ENCODE measurements at places on chromosomes 4 and X.
A peak's percentile ranks its signal among the peaks of the same experiment; 100 is the strongest.

DNA sequence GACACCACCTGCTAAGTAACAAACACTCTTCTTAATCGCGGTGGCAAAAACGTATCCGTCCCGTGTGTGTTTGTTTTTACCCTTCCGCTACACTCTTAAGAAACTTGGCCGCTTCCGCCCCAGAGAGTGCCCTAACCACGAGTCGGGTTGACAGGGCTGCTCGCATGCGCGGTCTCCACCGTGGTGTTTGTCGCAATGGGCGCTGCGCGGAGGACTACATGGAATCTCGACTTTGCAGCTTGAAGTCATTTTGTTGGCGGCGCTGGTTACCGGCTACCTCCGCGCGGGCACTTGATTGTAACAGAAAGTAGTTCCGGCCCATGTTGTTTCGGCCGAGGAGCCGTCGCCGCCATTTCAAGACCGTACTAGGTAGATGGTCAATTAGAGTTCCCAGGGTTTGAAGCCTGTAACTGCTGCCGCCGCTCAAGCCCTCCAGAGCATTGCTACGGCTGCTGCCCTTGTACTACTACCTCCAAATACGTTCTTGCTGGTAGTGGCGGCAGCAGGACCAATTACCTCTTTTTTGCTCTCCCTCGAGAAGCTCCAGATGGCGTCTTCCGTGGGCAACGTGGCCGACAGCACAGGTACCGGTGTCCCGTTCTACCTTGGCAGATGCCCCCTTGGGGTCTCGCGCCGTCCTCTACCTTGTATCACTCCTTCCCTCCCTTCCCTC lies at the start of gene OGT:
Gene OGT (plus strand): TSS at position 352 of the 673 bp plus-strand sequence. CDS start 196 bp downstream, at position 548.
- DNase-seq = peak; percentile 90

DNA sequence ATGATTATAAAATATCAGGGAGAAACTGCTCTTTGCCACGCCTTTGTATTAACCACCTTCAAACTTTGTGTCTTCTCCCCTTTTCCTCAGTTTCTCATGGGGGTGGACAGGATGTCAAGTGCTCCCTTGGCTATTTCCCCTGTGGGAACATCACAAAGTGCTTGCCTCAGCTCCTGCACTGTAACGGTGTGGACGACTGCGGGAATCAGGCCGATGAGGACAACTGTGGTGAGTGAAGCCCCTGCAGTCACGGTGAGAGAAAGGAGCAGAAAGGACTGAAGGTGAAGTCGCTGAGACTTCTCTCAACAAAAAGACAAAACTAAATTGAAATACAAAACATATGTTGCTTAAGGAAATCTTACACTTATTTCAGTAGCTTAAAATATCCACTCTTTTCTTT lies 50.9 kb downstream of the RXFP1 start:
- DNase-seq = no peak

DNA sequence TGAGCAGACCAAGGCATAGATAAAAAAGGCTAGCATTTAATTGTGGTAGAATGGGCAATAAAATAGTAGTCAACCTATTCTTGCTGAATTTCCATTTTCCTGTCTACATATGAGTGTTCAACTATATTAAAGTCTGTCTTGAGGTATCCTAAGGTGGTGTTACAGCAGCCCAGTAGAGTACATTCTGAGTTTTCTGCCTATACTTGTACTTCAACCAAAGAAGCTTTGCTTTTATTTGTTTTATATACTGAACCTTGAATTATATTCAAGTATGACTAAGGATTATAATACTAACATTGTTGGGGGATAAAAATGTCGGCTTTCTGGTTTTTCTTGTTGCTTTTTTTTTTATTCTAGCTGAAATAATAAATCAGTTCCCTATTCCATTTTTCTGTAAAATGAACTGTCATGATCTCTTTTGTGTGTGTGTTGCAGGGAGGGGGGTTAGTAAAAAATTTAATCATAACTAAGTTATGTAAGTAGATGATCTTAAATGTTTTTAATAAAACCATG lies 106.7 kb downstream of the PDLIM5 start:
- DNase-seq = no peak

- no peak for DNase-seq
These were observed 23.9 kb upstream of the HSD17B10 start for GRCh38 chrX:53458082-53458481.

DNA sequence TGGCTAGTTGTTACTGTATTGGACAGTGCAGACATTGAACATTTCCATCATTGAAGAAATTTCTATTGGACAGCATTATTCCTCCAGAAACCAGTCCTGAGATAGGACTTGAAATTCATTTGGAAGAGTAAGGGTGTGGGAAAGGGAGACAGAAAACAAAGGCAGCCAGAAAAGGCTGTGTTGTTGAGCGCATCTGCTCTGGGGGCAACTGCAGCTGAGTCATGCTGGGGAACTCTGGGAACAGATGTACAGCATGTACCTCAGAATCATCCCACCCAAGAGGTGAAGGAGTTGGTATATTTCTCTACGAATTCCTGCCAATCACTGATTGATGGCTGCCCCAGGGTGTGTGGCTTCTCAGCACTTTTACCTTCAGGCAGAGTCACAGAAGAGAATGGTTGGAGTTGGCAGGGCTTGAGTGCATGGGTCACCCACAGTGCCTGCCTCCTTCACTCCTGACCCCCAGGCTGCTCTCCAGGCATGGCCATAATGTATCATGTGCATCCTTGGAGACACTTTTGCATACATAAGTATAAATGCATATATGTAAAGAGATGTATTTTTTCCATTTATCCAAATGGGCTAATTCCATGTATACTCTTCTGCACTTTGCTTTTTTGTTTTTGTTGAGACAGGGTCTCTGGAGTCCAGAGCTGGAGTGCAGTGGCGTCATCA lies 39.4 kb downstream of the GEMIN8 start:
- no peak for DNase-seq

DNA sequence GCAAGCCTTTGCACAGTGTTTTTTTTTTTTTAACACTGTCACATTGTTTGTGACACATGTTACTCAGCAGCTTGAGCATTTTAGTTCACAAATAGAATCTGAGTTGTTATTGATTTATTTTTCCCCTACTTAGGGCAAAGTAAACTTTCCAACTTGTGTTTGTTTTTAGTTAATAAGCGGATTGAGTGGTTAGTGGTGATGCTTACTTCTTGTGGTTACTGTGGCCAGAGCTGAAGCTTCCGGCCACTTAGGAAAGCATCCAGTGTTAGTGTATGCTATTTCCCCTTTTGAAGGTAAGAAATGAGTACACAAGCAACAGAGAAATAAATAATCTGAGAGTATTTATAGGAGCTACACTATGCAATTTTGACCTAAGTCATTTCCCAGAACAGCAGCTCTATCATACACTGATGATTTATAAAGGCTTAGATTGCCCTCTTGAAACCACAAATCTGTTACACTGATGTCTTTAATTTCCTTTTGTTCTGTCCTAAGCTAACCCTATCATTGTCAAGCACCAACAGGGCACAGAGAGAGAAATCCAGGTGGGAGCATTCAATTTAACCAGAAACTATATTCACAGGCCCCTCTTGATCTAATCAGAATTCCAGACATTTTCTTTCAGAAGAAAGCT lies 2464.6 kb downstream of the PCDH7 start:
- DNase-seq = no peak

GRCh38 chrX:40646489-40647306 lies 663 bp downstream of the CXorf38 start:
- peak; percentile 17 for DNase-seq

GRCh38 chr4:34187056-34187455 lies 2057.3 kb downstream of the ARAP2 start:
- no peak for DNase-seq

Measured in Caki2 (cell line).